ENCODE measurements at places on chromosomes 5 and 9.

GRCh38 chr9:129174102-129174723, 3.8 kb downstream of the IER5L start:
- peak; percentile 60 for DNase-seq

GRCh38 chr9:131747352-131747751, 7.5 kb upstream of the RAPGEF1 start:
- DNase-seq = no peak

DNA sequence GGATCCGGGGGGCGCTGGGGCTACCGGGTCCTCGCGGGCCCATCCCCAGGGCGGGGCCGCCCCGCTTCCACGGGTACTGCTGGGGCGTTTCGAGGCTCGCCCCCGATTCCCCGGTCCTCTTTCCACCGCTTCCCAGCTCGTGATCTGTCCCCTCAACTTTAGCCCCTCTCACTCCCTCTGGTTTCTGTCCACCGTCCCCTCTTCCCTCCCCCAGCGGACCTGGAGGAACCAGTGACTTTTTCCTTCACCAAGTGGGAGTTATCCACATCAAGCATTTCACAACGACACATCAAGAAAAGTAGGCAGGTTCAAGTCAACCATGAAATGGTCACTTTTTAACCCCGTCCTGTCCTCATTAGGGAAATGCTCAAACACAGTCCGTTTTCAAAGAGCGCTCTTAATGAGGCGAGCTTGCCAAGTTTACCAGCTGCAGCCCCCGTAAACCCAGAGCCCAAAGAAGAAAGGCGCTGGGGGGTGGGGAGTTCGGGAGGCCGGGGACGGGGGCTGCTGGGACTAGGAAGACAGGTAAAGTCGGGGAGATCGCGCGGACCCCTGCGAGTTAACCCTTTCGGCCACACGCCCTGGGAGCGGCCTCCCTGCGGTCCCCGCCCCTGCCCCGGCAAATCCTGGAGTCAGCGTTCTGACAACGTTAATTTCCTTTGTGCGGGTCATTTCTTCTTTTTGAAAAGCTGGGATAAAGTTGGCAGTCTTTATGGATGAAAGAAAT, 2.1 kb upstream of the NFIB start:
- DNase-seq = no peak

DNA sequence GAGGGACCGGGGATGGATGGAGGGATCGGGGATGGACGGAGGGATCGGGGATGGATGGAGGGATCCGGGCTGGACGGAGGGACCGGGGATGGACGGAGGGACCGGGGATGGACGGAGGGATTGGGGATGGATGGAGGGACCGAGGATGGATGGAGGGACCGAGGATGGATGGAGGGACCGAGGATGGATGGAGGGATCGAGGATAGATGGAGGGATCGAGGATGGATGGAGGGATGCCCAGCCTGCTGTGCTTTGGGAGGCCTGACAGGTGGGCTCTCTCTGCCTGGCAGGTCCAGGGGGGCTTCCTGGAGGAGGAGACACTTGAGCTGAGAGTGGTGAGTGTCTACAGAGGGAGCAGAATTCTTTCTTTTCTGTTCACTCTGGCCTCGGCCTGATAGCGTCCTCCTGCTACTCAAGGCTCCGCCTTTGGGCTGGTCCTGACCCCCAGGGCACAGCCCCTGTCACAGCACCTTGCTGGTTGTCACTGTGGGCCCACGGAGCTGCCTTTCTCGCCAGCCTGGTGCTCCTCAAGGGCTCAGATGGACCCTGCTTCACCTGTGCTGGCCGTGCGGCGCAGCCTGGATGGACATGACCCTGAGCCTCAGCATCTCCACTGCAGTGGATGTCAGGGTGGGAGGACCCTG, 42.2 kb upstream of the RNF130 start:
- no peak for DNase-seq

All from stimulated activated CD8-positive, alpha-beta memory T cell treated with anti-CD3 and anti-CD28 coated beads, Interleukin-15, amount 100 ng/mL, for 48 hours (primary cell).